HS-27A (cell line): ENCODE measurements at places on chromosomes 2 and 18.
A peak's percentile ranks its signal among the peaks of the same experiment; 100 is the strongest.

GRCh38 chr2:3603536-3604206, 8.8 kb downstream of the COLEC11 start:
- DNase-seq: no peak

DNA sequence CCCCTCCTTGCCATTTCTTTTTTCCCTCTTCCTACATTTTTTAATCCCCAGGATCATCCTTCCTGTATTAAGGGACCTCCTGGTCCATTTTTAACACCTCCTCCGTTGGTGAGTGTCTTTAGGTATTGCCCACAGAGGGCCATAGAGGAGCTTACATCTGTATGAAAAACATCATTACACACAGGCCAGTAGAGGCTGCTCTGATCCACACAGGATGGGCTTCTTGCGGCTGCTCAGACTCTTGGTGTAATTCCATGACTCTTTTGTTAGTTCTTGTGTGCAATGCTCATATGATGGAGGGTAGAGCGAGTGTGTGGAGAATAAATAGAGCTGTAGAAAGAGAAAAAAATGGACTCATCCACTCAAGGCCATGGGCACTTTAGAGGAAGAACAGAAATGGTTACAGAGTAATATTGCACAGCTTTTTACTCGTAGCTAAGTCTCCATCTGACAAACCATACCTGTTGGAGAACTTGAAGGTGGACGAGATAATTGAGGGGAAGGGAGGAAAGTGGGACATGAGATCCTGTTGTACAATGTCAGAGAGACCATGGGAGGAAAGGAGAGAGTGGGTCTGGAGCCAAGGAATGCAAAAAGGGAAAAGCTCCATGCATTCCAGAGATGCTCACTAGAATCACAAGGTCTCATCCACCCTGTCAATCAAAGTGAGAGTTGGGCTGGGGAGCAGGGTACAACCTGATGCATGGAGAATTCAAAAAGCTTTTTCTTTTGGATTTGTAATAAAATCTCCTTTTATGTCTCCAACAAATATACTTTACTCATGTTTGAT, 129.7 kb upstream of the TNP1 start:
- no peak for DNase-seq

DNA sequence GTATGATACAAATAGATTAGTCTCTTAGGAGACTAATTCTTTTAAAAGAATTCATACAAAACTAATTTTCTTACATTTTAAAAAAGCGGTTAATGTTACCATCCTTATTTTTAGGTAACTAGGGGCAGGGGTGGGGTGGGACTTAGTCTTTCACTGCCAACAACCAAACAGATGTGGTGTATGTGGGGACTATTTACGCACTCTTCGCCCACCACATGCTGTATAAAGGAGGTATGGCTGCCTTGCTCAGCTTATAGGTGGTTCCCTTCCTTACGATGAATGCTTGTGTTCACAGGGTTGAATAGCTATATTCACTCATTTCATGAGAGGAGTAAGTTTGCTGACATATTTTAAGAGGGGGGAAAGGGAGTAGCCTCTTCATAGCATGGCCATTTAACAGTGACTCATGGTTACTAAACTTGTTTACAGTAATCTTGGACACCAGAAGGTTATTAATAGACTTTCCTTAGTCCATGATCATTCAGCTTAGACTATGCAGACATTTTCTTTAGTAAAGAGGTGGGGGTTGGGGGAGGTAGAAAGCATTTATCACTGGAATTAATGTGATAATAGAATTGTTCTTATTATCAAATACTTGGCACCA, 61.8 kb downstream of the CAB39 start:
- no peak for DNase-seq

GRCh38 chr18:74147779-74148542, at the start of the genes FBXO15 and TIMM21:
Gene FBXO15 (minus strand): TSS chr18:74147834. CDS start chr18:74147785, 49 bp downstream.
Gene TIMM21 (plus strand): TSS chr18:74148523. CDS start chr18:74148809, 286 bp downstream.
- peak; percentile 84 for DNase-seq

DNA sequence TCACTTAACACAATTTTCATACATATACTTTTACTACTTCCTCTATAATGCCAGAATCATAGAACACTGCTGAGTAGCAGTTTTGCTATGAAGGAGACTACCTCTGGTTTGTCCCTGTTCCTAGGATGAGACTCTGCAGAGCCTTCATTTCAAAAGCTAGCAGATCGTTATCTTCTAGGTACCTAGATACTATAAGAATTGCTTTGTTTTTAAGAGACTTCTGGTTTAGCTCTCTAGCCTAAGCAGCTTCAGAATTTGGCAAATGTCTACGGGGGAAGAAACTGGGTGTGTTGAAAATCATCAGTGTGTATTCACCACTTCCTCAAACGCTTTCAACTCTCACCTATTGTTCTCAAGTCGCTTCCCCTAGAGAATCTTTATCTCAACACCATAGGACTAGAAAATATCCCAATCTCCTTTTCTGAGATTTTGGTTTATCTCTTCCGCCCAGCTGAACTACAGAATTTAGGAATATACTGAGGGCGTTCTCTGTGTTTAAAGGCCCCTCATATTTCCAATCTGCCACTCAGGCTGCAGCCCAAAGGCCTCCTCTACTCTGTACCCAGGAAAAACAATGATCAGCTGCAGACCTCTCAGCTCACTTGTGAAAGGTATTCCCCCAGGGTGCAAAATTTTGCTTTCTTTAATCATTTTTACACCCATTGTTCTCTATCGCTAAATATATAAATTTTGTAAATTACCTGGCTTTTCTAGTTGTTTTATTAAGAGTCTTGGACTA, 28.7 kb downstream of the SMAD2 start:
- no peak for DNase-seq

GRCh38 chr18:23972453-23972852, 42.1 kb upstream of the TTC39C start:
- DNase-seq: no peak

DNA sequence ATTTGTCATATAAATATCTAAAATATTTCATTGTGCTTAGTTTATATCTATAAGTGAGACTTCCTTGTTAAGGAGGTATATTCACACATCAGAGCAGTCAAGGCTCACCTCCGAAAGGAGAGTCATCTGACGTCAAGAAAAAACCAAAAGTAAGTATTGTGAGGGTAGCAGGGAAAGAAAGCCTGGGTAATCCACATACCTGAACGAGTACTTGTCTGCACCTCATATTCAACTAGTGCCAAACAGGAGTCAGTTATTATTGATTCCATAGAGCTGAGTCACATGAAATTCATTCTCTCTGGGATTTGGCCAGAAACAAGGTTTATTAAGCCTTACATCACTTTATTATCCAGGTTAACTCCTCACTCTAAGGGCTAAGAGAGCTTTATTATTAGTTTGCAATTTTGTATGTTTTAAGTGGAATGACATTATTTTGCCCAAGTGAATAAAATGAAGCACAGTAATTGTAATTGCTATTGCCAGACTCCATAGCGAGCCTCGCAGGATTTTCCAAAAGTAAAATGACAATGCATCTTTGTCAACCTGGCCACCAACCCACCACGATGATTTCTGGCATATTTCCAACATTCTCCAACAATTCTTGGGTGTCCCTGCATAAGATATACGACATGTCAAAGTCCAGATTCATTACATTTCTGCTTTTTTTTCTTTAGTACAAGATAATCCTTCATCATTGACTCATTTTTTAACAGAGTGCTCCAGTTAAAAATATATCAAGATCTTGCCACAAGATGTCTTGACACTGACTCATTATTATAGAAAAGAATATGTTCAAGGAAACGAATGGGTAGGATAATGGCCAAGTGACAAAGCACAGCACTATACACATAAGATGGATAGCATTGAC, 1210.4 kb upstream of the ACVR2A start:
- peak; percentile 78 for DNase-seq

DNA sequence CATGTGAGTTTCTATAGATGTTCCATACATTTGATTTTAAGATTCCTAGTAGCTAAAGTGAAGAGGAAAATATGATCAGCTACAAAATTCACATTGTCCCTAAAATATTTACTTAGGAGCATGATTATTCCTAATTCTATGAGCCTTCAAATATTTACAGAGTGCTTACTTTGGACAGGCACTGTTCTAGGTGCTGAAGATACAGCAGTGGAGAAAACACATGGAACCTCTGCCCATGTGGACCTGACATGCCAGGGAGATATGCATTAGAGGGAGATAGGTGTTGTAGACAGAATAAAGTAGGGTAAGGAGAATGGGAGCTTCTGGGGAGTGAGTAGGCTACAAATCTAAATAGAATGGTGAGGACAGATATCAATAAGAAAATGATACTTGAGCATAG, 62.6 kb upstream of the TACR1 start:
- no peak for DNase-seq

GRCh38 chr2:98453531-98453930, 8.9 kb downstream of the INPP4A start:
- DNase-seq: no peak

GRCh38 chr2:27088634-27089033, 2.1 kb downstream of the KHK start:
- DNase-seq: no peak

DNA sequence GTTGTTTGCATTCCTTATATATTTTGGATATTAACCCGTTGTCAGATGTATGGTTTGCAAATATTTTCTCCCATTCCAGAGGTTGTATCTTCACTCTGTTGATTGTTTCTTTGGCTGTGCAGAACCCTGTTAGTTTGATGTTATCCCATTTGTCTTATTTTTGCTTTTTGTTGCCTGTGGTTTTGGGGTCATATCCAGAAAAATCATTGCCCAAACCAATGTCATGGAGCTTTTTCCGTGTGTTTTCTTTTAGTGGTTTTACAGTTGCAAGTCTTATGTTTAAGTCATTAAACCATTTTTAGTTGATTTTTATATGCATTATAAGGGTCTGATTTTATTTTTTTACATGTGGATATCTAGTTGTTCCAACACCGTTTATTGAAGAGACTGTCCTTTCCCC, 35.8 kb downstream of the PPIG start:
- DNase-seq: no peak

GRCh38 chr2:231342061-231342711, 53.3 kb upstream of the B3GNT7 start:
- no peak for DNase-seq

- no peak for DNase-seq
These were observed 30.9 kb downstream of the CD28 start for GRCh38 chr2:203737360-203737759.

DNA sequence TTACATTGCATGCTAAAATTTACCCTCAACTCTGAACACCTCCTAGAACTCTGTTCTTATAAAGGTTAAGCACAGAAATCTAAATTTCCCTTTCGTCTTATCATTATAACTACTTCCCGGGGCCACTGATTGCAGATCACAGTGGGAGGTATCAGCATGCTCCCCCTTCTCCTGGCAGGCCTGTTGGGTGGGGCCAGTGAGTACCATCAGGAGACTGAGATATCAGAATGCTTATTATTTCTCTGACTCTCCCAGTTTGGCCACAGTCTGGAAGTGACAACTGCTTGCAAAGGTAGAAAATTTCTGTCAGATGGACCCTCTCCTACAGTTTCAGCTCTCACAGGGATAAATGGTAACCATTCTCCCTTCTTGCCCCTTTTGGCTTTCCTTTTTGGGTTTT, 62.6 kb downstream of the DSEL start:
- no peak for DNase-seq

- DNase-seq: no peak
These were observed 313.6 kb upstream of the MC4R start for GRCh38 chr18:60686142-60686541.

DNA sequence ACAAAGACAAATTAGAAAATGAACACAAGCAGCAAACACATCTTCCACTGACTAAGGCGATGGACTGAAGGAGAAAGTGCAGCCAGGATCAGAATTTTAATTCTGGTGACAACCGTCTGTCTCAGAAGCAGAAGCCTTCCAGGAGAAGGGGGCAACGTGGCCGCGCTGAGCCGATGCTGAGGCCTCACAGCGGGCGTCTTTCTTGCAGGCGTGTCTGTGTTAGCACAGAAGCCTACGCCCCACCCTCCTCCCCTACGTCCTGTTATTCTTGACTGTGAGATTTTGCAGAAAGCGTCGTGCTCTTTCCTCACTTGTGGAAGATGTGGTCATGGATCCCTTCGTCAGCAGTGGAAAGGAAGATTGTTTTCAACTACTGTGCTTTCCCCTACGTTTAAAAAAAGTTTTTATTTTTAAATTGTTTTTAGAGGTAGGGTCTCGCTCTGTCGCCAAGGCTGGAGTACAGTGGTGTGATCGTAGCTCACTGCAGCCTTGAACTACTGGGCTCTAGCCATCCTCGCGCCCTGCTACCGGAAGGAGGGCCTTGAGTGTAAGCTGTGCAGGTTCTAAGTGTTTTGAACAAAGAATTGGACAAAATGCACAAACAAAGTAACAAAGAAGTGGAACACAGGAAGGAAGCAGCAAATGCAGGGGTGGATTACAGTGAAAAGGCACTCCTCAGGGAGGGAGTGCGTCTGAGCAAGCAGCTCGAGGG, 422.0 kb downstream of the GALR1 start:
- DNase-seq: no peak

GRCh38 chr2:26284132-26284531, 39.4 kb downstream of the HADHB start:
- DNase-seq: peak; percentile 47

DNA sequence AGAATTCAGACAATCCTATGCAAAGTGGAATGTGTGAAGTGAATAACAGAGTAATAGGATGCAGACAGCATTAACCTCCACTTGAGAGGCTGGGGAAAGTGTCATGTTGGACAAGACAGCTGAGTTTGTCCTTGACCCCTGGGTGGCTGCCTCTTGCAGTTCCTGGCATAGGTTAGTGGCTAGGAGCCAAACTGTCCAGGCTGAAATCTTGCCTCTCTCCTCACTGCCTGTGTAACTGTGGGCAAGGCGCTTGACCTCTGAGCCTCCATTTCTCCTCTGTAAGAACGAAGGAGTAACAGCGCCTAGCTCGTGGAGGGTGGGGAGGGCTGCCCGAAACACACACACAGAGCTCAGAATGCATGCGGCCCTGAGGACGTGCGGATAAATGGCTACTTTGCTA, 34.8 kb upstream of the LDLRAD4 start:
- DNase-seq: no peak

- no peak for DNase-seq
These were observed 54.5 kb upstream of the NPAS2 start for GRCh38 chr2:100765481-100765880.

DNA sequence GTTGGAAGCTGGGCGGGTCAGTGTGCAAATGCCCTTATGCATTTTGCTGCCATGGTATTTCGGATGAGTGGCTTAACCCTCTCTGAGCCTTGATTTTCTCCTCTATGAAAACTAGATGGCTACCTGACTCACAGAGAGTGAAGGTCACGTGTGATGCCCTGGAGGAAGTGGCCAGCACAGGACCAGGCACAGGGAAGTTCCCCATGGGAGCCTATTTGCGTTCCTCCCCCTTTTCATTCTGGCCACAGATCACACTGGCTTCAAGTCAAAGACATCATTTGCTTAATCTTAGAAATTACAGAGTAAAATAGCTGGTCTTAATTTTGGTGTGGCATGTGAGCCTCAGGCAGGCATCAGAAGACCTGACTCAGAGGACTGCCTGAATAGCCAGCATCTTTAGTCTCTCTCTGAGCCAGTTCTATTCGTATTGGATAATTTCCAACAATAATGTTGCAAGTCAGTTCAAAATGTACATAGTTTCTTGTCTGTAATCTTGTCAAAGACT, 57.6 kb upstream of the CD302 start:
- no peak for DNase-seq

GRCh38 chr18:33580546-33580945, 2.5 kb downstream of the ASXL3 start:
- no peak for DNase-seq
